Activated effector memory CD4-positive, alpha-beta T cell treated with Interleukin-2 at 50 U/mL for 16 hours (primary cell): ENCODE measurements at places on chromosomes 5 and 9.
A peak's percentile ranks its signal among the peaks of the same experiment; 100 is the strongest.

- no peak for DNase-seq
These were observed 66.4 kb downstream of the RETREG1 start for GRCh38 chr5:16550316-16550952.

DNA sequence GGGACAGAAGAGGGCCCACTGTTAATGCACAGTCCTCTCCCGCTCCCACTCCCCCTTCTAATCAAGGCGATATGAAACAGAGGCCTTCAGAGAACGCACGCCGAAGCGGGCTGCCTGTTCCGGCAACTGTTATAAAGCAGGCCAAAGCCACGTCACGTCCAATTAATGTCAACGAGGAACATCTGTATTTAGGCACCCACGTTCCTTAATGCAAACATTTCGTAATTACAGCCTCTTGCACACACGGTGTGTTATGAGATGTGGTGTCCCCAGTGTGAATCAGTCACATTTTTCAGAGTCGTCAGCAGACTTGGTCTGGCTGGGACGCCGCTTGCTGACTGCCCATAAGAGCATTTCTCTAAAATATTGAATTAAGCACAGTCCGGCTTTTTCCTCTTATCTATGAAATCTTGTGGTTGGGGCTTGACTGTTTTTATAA, 339.0 kb downstream of the NSG2 start:
- DNase-seq = no peak

- DNase-seq = no peak
These were observed 30.6 kb upstream of the OBP2B start for GRCh38 chr9:133239533-133240090.

GRCh38 chr5:72438141-72438540, 69.1 kb downstream of the ZNF366 start:
- DNase-seq = no peak

DNA sequence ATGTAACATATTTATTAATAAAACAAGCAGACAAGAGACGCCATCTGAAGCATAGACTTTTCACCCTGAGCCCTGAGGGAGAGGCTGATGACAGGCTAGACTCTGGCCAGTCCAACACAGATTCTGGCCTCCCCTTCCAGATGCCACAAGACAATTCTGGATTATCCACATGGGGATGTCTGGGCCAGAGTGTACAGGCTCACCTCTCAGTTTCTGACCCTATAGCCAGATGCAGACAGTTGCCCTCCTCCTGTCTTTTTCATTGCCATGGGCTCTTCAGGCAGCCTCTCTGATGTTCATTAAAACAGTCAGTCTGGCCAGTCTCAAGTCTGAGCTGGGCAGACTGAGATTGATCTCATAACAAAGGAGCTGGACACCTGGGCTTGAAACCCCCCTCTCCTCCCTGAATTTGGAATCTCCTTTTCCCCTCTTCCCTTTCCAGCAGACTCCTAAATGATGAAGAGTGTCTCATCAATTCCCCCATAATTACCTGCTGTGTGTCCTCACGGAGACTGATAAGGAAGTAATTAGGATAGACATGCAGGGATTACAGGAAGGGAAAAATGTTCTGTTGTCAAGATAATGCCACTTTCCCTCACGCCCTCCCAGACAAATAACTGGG, 89.6 kb downstream of the ASTN2 start:
- DNase-seq = no peak

- no peak for DNase-seq
These were observed 2.6 kb downstream of the FOXD1 start for GRCh38 chr5:73445665-73446630.

GRCh38 chr5:44002381-44002901, 386.8 kb downstream of the FGF10 start:
- no peak for DNase-seq

- no peak for DNase-seq
These were observed 6.5 kb downstream of the CAST start for GRCh38 chr5:96668725-96669124.

- DNase-seq = no peak
These were observed 5.7 kb downstream of the RBM18 start for GRCh38 chr9:122258886-122259415.

- peak; percentile 67 for DNase-seq
These were observed 6.4 kb upstream of the ST6GALNAC6 start for GRCh38 chr9:127905788-127906191.

GRCh38 chr5:66180282-66181155, 36.4 kb downstream of the SREK1 start:
- DNase-seq = no peak

GRCh38 chr5:115888027-115888426, 46.3 kb downstream of the AP3S1 start:
- DNase-seq = no peak

DNA sequence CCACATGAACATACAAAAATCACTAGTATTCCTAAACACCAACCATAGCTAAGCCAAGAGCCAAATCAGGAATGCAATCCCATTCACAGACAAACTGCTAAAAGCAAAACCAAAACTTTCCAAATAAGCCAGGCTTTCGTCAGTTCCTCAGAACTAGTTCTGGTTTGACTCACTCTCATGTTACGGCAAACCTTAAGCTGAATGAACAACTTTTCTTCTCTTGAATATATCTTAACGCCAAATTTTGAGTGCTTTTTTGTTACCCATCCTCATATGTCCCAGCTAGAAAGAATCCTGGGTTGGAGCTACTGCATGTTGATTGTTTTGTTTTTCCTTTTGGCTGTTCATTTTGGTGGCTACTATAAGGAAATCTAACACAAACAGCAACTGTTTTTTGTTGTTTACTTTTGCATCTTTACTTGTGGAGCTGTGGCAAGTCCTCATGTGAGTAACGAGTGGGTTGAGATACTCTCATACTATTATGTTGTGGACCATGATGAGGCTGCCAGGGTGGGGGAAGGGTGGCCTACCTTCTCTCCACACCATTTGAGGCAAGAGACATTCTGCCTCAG, at the start of gene PDCD1LG2:
Gene PDCD1LG2 (plus strand): TSS at position 172 of the 572 bp plus-strand sequence. CDS start 12,016 bp downstream, outside the sequence.
- DNase-seq = no peak

DNA sequence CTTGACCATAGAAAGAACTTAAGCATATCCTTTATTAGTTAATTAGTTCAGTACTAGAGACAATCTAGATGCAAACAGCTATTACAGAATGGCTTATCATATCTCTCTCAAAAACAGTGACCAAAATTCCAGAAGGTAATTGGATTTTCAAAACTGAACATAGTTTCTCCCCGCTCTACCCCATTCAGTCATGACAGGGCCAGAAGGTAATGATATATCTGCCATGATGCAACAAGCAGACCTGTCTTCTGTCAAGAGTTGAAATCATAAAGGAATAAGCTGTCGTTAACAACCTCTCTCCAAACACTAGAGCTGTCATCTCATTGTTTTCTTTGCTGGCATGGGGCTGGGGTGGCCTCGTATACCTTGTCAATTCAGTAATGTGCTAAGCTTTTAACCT, 200.5 kb upstream of the POU5F2 start:
- no peak for DNase-seq
